ENCODE measurements at places on chromosomes 12 and 14.

GRCh38 chr14:103099081-103099732, 4.7 kb downstream of the EXOC3L4 start:
- no peak for DNase-seq

DNA sequence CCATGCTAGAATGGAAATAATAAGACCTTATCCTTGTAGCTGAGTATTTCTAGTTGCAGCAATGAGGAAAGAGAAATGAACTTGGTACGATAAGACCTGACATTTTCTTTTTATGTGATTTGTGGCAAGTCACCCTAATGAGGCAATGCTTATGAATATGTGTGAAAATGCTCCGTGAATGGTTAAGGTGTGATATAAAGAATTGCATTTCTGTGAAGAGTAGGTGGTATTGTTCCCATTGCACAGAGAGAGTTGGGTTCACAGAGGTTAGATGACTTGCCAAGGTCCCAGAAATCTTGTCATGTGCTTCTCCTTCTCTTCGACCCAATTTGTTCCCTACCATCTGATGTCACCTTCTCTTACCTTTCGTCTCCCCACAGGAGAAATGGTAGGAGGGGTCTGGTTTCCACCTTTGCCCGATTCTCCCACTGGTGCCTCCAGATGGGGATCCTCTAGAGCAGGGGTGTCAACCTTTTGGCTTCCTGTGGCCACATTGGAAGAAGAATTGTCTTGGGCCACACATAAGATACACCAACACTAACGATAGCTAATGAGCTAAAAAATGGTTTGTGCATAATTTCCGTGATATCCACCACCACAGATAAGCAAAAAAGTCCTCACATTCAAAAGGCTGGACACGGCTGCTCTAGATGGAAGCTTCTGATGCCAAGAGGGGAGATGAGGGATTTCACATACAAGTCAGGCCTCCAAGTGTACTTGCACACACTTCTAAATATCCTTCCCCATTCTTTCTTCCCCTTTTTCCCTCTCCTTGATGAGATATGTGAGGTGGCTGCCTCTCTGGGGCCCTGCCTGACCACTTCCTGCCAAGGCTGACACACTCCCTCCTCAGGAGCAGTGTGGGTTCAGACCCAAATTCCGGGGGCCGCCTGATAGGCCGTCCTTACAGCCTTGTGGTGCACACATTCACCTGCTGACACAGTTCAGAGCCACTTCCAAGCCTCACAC, 96.1 kb downstream of the PLXNC1 start:
- DNase-seq = no peak

GRCh38 chr12:126447346-126447745, 1382.1 kb downstream of the AACS start:
- no peak for DNase-seq

- DNase-seq = no peak
These were observed 351.7 kb downstream of the TMEM121 start for GRCh38 chr14:105878125-105878524.

GRCh38 chr14:86321151-86321550, 791.2 kb downstream of the FLRT2 start:
- no peak for DNase-seq

All from astrocyte of the cerebellum (primary cell).